Left hindlimb (tissue), 1 donor: ENCODE measurements at places on chromosomes 6 and 20.

GRCh38 chr20:53502820-53503219 is 90.8 kb downstream of the ZNF217 start:
- no peak for DNase-seq

- no peak for DNase-seq
Observed at GRCh38 chr6:44297063-44298038, 15.8 kb downstream of the AARS2 start.

DNA sequence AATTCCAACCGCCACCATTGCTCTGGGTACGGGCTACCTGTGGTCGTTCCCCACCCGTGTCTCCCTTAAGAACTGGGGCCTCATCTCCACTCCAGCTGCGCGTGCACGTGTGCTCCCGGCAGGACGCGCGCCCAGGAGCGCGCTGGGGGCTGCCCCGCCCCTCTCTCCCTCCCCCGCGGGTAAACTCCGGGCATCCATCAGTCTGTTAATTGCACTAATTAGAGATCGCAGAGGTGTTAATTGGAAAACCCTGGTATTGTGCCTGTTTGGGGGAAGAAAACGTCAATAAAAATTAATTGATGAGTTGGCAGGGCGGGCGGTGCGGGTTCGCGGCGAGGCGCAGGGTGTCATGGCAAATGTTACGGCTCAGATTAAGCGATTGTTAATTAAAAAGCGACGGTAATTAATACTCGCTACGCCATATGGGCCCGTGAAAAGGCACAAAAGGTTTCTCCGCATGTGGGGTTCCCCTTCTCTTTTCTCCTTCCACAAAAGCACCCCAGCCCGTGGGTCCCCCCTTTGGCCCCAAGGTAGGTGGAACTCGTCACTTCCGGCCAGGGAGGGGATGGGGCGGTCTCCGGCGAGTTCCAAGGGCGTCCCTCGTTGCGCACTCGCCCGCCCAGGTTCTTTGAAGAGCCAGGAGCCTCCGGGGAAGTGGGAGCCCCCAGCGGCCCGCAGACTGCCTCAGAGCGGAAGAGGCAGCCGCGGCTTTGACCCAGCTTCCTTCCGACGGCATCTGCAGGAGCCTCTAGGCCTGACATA is 14.4 kb downstream of the FOXP4 start:
- no peak for DNase-seq

DNA sequence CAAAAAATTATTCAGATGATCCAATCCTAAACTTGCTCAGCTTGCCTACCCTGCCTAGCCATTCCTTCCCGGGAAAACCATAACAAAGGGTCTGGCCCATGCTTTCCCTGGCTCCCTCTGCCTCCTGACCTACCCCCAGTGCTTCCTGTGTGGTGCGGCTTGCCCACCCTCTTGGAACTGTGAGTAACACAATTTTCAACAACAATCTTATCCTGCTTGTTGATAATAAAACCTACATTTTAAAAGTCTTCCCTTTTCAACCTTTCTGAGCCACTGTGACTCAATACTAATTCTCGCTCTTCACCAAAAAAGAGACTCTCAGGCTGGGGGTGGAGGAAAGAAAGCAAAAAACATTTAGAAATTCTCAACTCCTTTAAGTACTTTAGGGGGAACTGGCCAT is 18.0 kb downstream of the EXOC2 start:
- DNase-seq, result no peak

- DNase-seq, result no peak
Observed at GRCh38 chr6:50699051-50699775, 14.1 kb upstream of the TFAP2D start.
